ENCODE measurements at places on chromosomes 6 and 20. TPM values are rescaled to one million over a fixed set of nuclear protein-coding genes. Genes with fewer than 3 reads are reported as not detected.

The ANGPT4 gene
- not detected for total RNA-seq

The PTCHD4 gene
- 24.5 TPM for total RNA-seq

The PRRT1 gene
- not detected for total RNA-seq

The IL17F gene
- total RNA-seq, result not detected

The TAP1 gene
- total RNA-seq, result 29.3 TPM

The PSORS1C2 gene
- total RNA-seq, result not detected

The BNIP5 gene
- total RNA-seq, result not detected

The OR2H1 gene
- total RNA-seq, result not detected
